ENCODE measurements at places on chromosomes 7 and 10. TPM values are rescaled to one million over a fixed set of nuclear protein-coding genes. Genes with fewer than 3 reads are reported as not detected.

DNA sequence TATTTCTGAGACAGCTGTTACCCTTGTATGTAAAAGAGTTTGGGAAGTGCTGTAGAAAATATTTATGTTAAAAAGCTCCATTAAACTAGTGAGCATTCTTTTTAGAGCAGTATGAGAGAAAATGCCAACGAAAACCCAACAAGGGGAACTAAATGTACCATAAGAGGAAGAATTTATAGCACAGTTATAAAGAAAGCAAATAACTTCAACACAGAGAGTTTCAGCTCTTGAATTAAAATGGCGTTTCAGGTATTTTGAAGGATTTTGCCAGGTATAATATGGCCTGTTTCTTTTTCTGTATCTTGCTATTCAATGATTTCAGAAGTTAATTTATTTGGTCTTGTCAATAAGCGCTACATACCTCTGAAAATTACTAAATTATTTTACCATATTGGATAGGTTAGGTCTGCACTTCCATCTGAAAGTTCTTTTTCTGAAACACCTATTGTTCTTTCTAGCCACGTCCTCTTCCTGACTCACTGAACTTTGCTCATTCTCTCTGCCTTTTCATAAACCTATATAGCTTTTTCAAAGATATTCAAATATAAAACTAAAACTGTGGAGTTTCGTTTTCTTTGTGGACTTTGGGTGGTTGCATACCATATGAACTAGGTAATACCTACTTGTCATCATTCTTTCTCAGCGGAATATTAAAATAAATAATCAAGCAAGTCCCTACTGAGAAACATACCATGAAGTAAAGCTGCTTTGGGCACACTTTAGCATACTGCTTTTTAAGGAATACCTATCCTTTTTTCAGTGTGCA is 136.1 kb downstream of the SEMA3A start:
- no peak for DNase-seq

DNA sequence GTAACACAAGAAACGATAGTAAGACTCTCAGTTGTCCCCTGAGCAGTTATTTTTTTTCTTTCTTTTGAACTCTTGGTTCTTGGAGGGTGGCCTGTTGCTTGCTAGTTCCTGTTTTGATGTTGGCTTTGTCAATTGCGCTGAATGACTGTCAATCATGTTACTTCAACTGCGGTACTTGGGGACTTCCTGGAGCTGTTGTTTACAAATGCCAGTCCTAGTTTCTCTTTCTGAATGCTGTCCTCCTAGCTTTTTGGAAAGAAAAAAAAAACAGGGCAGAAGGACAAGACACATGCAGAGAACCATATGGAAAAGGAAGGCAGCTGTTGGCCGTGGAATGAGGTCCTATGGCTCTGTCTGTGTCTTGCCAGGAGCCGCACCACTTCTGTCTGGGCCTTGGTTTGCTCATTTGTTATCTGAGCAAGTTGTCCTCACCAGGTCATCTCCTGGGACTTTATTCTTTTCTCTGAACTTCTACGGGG is 7.0 kb upstream of the PDCD4 start:
- DNase-seq, result no peak

Gene CLIP2
- total RNA-seq, result 40.1 TPM

Gene NRAP
- not detected for total RNA-seq

Gene POLL
- 51.3 TPM for total RNA-seq

- DNase-seq, result no peak
These were observed 83.5 kb downstream of the ALOX5 start for GRCh38 chr10:45457487-45457886.

DNA sequence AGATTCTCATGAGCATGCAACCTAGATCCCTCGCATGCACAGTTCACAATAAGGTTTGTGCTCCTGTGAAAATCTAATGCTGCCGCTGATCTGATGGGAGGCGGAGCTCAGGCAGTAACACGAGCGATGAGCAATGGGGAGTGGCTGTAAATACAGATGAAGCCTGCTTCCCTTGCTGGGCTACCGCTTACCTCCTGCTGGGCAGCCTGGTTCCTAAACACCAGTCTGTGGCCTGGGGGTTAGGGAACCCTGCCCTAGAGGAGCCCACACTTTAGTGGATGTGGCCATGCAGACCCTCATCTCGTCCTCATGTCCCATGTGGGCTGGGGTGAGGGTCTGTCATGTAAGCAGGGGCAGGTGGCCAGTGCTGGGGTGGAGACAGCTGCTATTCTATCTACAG is 417.6 kb downstream of the GLRX3 start:
- DNase-seq, result no peak

Gene EBLN1
- not detected for total RNA-seq

- DNase-seq, result no peak
These were observed 65.3 kb downstream of the CARD11 start for GRCh38 chr7:2978408-2978807.

GRCh38 chr10:126972635-126973414 is 67.6 kb downstream of the DOCK1 start:
- DNase-seq, result no peak

DNA sequence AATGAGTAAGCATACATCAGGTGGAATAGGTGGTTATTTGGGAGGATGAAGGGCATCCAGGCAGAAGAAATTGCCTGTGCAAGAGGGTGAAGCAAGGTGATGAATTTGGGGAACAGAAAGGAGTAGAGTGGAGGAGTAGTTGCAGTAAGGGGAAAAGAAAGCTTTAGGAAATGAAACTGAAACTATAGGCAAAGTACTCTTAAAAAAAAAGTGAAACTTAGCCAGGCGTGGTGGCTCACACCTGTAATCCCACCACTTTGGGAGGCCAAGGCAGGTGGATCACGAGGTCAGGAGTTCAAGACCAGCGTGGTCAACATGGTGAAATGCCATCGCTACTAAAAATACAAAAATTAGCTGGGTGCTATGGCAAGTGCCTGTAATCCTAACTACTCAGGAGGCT is 17.6 kb downstream of the NUP205 start:
- DNase-seq, result no peak

Gene SHTN1
- total RNA-seq, result 64.0 TPM

- no peak for DNase-seq
These were observed 68.6 kb downstream of the MMRN2 start for GRCh38 chr10:86888585-86889381.

DNA sequence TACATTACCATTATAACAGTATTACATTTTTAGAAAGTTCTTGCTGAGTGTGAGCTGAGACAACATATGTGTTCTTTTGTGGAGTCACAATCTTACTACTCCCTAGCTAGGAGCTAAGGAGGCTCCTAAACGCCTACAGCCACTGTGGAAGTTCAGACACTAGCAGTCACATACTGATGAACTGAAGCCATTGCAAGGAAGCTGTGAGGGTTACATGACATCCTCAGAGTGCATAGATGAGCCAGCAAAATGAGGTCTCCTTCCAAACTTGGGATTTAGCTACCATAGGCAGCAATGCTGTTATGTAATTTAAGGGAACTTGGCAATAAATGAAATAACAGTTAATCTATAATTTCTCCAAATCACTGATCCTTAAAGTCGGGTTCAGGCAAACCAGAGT is 10.8 kb upstream of the ST7 start:
- no peak for DNase-seq

Gene GPR146
- 2.4 TPM for total RNA-seq

- DNase-seq, result no peak
These were observed 28.7 kb upstream of the ARHGAP22 start for GRCh38 chr10:48633381-48634197.

Measured in HCT116 (cell line).